AG09309 (cell line): ENCODE measurements at places on chromosomes 6 and 20.

DNA sequence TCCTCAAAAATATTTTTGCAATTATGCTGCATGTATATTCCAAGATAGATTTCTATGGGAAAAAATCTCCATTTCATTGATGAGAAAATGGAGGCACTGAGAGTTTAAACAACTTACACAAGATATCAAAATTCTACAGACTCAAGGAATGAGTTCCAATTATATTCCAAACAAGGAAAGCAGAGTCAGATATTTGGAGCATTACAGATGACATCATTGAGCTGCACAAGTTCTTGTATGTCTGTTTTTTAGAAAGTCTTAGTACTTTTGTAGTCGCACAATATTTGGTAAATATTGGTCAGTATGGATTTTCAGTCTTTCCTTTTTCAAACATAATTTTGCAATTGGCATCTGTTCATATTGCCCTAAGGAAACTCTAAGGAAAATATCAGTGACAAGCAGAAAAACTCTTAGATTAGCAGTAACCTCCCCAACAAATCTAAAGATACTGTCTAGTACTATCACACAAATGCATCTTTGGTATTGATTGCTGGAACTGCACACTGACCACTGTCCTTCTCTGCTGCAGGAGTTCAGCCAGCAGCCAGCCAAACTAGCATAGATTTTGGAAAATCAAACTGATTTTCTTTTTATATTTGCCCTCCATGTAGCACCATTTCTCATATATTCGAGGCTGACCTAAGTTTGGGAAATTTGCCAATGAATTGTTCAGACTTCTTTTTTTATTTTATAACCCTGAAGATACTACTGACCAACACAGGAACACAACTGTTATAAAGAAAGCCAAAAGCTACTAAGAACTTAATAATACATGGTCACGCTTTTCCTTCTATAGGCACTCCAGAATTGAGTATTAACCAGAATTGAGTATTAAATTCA, 51.7 kb upstream of the TBX18 start:
- no peak for DNase-seq

DNA sequence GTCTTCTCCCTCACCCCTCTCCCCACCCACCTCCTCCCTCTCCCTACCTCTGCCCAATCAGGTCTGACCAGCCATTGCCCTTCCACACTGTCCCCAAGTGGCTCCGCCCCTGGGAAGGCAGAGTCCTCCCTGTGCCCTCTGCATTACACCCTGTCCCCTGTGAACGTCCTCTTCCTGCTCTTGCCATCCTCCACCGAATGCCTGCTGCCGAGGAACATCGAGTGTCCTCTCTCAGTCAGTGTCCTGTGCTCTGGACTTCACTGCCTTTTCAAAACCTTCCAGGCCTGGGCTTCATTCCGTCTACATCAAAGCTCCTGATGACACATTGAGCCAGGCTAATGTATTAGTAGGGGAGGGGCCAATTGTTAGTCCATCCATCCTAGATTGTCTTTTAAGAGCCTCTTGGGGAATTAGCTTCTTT, 3.3 kb upstream of the PACSIN1 start:
- DNase-seq, result no peak

- DNase-seq, result no peak
These were observed 73.8 kb downstream of the TOX2 start for GRCh38 chr20:43988451-43988850.

DNA sequence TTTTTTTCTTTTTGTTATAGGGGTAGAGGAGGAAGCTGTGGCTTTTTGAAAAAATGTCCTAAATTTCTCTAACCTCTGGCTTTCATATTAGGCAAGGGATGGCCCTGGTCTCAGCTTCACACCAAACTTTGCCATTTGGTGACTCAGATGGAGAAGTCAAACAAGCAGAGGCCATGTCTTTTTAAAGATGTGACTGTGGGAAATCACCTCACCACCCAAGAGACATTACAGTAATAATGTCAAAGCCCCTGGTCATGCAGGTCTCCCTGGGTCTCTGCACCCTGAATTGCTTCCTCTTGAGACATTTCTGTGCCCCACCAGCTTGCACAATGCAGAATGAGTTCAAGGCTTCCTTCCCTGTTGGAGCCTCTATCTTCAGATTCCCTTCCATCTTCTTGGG, 39.5 kb upstream of the ADGRF5 start:
- DNase-seq, result no peak

- peak; percentile 79 for DNase-seq
These were observed 306.8 kb downstream of the FOXC1 start for GRCh38 chr6:1916334-1917070.

DNA sequence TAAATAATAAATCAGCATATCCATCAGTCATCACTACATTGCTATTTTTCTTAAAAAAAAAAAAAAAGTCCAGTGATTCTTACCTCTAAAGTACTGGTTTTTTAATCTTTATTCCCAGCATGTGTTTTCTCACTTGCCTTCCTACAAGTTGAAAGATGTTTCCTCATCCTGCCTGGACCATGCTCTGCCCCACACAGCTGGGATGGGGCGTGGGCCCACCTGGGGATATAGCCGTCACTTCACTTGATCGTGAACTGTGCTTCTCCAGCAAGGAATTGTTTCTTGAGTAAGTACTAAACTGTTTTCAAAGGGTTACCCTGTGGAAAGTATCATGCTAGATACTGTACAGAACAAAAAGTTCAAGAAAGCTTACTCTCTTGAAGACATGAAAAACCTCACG, 212.6 kb upstream of the HTR1E start:
- no peak for DNase-seq

DNA sequence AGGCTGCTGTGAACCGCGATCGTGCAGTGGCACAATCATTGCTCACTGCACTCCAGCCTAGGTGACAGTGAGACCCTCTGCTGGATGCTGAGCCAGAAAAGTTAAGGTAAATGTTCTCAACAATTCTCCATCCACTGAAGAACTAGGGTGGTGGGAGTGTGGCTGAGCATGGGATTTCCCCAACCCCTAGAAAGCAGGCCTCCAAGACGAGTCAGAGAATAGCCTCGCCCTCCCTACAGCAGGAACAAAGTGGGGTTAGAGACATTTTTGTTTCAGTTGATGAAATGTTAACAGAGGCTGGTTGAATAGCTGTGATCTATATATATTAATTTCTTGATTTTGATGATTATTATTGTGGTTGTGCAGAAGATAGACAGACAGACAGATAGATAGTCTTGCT, 6.1 kb upstream of the ALDH8A1 start:
- no peak for DNase-seq

- no peak for DNase-seq
These were observed 11.9 kb downstream of the ZNF335 start for GRCh38 chr20:45959956-45960630.

DNA sequence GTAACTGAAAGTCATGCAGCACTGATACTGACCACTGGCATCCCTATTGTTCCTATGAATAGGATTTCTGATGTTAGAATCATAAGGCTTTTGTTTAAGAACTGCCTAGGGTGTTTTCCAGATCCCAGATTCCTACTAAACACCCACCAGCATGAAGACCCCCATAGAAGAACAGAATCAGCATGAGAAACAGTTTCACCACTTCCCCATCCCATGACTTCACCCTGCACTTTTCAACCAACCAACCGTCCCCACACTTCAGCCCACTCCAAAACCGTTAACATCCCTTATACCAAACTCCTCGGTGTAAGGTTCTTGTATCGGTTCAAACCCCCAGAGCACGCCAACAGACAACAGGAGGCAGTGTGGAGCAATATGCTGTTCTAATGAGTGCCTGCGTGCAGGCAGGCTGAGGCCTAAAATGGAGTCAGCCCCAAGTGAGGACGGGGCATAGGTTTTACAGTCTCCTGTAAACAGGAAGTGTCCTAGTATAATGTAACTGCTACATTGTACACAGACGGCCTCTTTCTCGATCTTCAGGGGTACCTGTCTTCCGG, 11.4 kb upstream of the SSTR4 start:
- no peak for DNase-seq

DNA sequence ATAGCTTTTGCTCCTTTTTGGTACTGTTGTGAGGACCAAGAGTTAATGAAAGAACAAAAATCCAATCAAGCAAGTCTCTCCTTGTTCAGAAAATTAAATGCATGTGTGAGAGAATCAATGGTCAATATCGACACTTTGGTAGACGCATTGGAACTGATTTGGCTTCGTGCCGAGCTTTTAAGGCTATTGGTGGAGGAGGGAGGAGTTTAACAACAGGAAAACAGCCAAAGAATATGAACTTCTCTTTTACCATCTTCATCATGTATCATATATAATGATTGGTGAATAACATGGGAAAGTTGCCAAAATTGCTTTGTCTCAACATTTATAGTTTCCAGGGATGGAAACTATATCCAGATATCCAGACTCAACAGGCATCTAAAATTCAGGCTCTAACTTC, 266.5 kb upstream of the CITED2 start:
- DNase-seq, result no peak

DNA sequence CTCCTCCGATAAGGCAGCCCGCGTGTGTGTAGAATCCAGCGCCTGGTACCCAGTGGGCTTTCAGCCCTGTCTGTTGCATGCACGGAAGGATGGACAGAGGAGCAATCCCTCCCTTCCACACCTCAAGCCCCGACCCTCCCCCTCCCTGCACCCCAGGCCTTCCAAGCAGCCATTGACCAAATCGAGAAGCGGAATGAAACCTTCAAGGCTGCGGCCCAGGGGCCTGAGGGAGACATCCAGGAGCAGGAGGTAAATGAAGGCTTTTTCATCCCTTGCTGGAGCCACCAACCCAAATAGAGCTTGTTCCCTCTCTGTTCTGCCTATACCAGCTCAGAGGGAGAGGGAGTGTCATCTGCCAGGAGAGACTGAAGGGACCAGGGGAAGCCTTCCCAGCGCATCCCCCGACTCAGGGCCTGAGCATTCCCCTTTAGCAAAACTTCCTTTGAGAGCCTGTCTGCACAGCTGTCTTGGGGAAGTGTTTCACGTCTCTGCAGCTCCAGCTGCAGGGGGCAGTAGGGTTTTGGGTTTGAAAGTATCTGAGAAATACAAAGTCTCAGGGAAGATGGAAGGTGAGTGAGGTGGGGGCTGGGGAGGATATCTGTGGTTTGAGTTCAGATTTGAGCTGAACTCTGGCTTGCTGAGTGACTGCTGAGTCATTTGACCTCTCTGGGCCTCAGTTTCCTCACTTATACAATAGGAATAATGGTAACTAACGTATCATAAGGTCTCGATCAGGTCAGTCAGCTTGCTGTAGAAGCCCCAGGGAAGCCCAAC, 16.1 kb downstream of the FGD2 start:
- DNase-seq, result no peak

DNA sequence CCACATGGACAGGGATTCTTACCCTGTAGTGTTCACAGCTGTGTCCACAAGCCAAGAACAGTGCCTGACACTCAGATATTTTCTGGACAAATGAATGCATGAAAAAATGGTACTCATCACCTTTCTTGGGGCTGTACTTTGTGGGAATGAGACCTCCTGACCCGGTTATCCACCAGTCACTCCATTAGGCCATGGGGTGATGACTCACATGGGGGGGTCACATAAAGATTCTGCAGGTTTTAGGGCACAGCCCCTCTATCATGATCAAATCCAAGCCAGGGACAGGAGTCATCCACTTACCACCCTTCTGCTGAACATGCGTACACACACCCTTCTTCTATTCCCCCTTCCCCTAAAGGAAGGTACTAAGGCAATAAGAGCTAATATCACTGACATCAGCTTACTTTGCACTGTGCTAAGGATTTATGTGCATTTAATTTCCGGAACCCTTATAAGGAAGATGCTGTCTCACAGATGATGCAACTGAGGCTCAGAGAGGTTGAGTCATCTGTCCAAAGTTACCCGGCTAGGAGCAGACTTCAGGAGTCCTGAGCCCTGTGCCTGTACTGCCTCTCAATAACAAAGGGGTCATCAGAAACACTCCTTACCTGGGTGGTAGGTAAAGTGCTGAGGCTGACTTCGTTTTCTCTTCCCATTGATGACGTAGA, 107.8 kb downstream of the NFATC2 start:
- peak; percentile 71 for DNase-seq

GRCh38 chr20:17179840-17180239, 47.0 kb upstream of the PCSK2 start:
- no peak for DNase-seq

DNA sequence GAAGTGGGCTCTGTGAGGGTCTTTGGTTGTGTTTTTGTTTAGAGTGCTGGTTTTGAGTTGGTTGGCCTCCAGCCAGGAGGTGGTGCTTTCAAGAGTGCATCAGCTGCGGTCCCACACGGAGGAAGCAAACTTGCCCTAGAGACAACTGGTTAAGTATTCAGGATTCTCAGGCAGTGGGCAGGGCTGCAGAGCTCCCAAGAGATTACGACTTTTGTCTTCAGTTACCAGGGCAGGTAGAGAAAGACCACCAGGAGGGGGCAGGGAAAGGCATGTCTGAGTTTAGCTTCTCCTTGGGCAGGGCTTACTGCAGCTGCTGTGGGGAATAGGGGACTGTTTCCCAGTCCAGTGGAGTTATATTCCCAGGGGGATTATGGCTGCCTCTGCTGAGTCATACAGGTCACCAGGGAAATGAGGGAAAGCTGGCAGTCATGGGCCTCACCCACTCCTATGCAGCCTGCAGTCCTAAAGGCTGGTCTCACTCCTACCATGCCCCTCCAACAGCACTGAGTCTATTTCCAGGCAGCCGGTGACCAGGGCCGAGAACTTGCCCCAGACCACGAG, 64.3 kb downstream of the TTI1 start:
- DNase-seq, result no peak

GRCh38 chr20:36525620-36526365, 15.5 kb upstream of the MYL9 start:
- DNase-seq, result no peak

GRCh38 chr20:62768551-62769287, 27.6 kb upstream of the MRGBP start:
- DNase-seq, result peak; percentile 14
